ENCODE measurements at places on chromosomes 13 and 19.

DNA sequence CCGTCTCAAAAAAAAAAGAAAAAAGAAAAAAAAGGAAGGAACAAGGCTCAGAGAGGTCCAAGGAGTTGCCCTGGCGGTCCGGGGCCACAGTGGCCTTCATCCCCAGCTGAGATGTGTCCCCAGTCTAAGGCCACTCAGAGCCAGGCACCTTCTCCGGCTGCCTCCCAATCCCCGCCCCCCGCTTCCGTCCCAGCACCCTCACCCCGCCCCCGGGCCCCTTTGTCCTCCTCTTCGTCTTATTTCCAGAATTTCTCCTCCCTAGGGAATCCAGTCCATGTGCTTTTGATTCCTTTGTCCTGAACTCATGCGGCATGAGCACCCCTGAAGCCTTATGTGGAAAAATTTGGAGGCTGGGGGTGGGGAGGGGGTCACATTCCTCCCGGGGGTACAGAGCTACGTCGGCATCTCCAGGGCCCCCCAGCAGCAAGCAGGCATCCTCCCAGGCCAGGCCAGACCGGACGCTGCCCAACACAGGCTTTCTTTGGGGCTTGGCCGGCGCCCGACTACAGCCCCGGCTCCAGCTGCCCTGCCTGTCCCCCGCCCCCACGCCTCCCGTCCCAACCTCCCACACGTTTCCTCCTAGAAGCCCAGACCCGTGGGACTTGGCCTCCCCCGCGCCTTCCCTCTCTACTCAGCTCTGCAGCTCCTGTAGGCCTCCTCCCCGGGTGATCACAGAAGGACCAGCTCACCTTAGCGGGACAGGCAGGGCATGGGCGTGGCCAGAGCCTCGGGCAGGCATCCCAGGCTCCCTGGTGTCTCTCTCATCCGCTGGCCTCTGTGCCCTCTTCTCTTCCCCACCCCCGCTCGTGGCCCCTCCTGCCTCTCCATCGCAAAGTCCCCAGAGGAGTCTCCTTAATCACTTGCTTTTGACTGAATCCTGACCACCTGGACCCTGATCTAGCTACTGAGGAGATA is 17.8 kb upstream of the ADGRE5 start:
- DNase-seq = peak; percentile 14

DNA sequence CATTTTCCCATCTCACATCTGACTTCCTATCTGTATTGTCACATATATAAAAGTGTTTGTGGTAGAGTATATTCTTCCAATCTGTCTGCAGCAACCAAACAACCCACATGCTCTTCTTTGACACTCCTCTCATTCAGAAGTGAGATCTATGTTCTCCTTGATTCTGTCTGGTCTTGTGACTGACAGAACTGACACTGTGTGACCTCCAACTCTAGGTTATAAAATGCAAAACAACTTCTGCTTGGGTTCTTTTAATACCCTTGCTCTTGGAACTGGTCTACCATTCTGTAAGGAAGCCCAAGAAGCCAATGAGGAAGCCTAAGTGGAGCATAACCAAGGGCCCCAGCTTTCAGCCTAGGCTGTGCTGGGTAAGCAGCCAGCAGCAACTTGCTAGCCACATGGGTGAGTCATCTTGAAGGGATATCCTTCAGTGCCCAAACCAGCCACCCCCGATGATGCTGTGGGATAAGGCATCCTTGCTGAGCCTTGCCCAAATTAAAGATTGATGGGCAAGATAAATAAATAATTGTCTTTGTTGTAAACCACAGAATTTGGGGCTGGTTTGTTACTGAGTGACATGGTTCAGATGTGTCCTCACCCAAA is 18.4 kb upstream of the ITM2B start:
- DNase-seq = no peak

GRCh38 chr13:20831933-20832332 is 58.2 kb upstream of the EEF1AKMT1 start:
- DNase-seq = no peak

DNA sequence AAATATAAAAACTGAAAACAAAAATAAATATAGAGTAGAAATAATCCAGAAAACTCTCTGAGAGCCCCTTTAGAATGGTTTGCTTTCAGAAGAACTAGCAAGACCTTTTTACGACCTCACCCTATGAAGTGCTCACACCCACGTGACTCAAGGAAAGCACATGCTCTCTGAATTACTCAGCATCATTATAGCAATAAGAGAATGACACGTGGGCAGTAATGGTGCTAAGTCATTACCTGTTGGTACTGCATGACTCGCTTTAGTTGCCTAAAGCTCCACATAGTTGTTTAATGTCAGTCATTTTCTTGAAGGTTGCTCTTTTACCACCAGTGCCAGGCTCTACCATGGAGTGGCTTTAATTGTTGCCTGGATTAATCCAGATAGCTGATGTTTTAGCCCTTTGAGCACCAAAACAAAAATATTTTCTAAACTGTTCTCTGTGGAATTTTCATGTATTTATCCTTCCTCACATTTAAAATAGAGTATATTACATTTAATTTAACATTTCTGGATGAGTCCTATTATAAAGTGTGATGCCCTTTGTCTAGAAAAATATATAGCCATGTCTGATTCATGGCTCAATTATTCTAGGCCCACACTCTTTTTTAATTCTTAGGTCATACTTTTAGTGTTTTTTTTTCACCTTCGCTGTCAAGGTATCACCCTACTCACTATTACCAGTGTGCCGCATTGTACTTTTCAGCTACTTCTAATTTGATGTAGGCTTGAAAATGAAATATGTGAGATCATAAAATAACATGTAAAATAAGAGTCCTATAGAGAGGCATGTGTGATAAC is 56.8 kb downstream of the THSD1 start:
- peak; percentile 22 for DNase-seq

DNA sequence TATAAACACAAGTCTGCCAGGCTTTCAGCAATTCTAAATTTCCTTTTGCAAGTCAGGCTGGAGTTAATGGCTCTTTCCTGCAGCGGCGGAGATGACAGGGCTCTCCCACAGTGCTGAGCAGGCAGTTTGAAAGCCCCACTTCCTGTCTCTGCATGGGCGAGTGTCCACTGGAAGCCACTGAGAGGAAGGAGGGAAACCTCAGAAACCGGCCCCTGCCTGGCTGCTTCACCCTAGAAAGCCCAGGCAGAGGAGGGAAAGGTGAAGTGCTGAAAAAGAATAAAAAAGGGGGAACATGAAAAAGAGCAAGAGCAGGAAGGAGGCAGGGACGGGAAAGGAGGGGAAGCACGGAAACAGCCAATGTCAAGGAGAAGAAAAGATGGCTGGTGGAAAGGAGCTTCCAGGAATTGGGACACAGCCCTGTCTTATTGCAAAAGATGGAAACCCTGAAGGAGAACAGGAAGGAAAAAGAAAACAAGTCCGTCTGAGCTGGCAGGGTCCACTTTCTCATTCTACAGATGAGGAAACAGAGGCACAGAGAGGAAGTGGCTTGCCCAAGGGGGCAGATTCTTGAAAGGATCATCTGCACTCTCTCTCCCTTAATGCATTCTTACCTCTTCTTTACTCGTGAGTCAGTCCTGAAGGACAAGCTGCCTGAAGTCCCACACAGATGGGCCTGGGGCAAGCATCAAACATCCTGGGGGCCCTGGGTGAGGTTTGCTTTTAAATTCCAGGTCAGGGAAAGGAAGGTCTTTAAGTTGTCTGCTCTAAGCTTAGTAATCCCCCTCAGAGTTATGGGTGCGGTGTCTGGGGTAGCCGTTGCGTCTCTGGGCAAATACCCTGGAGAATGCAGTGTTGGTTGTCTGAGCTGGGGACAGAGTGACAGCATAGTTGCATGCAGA is 38.8 kb upstream of the ALOX5AP start:
- no peak for DNase-seq
